Neural progenitor cell (in vitro differentiated cells): ENCODE measurements at places on chromosomes 3 and 15. TPM values are rescaled to one million over a fixed set of nuclear protein-coding genes. Genes with fewer than 3 reads are reported as not detected.

DNA sequence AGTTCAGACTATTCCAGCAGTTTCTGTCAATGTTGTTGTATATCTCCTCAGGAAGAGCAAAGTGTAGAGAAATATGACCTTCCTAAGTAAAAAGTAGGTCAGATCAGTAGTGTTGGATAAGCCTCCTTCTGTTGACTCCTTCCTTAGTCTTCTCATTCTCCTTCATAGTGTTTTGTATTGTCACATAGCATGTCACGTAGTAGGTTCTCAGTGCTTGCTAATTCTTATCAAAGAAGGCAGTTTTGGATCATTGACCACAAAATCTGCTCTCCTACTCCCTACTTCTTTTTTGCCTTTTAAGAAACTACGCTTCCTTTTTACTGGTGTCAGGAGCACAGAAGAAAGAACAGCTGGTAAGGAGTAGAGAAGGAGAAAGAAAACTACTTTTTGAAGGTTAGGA, 1.0 kb upstream of the MGA start:
- H3K4me1 ChIP-seq = peaks cover 7% of the 10 kb centered on the region
- no peaks in the 10 kb centered on the region for H3K36me3 ChIP-seq
- H3K4me3 ChIP-seq = peak overlapping the region; percentile 59
- H3K27ac ChIP-seq = no peak overlapping the region
- H3K27me3 ChIP-seq = peaks cover 29% of the 10 kb centered on the region
- DNase-seq = no peak

The ZNF860 gene
- total RNA-seq = 0.22 and 0.43 TPM in 2 replicates

- no peak overlapping the region for H3K27ac ChIP-seq
- H3K4me3 ChIP-seq = no peak overlapping the region
- no peak for DNase-seq
- no peaks in the 10 kb centered on the region for H3K4me1 ChIP-seq
- no peaks in the 10 kb centered on the region for H3K36me3 ChIP-seq
- no peaks in the 10 kb centered on the region for H3K27me3 ChIP-seq
Measured at GRCh38 chr3:33237439-33237838, 18.8 kb upstream of the SUSD5 start.

The CTXN2 gene
- 0.03 and 0.60 TPM in 2 replicates for total RNA-seq

- H3K27me3 ChIP-seq = peaks cover 14% of the 10 kb centered on the region
- no peak for DNase-seq
- H3K36me3 ChIP-seq = no peaks in the 10 kb centered on the region
- no peak overlapping the region for H3K27ac ChIP-seq
- no peak overlapping the region for H3K4me3 ChIP-seq
Measured at GRCh38 chr3:111668326-111668725, 73.2 kb upstream of the ZBED2 start.

DNA sequence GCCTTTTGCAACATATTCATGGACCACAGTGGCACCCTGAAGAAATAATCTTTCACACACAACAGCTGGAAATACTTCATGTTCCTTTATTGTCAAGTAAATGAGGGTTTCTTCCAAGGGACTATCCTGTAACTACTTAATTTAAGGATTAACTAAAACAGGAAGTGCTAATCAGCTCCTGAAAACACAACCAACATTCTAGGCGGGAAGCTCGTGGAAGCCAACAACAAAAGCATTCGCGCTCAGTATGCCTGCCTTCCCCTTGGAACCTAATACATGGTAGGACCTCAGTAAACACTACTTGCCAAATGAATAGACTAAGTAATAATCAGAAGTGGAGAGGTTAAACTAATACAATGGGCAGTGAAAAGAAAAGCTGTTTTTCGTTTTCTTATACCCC, 300.9 kb downstream of the RORA start:
- no peak overlapping the region for H3K4me3 ChIP-seq
- peaks cover 38% of the 10 kb centered on the region for H3K27me3 ChIP-seq
- no peaks in the 10 kb centered on the region for H3K36me3 ChIP-seq
- H3K4me1 ChIP-seq = peaks cover 21% of the 10 kb centered on the region
- H3K27ac ChIP-seq = no peak overlapping the region

The DYNLT2B gene
- total RNA-seq = 29.9 and 44.8 TPM in 2 replicates

GRCh38 chr3:158430968-158431367, 140.0 kb upstream of the MLF1 start:
- DNase-seq = no peak
- no peaks in the 10 kb centered on the region for H3K4me1 ChIP-seq
- H3K27me3 ChIP-seq = no peaks in the 10 kb centered on the region

DNA sequence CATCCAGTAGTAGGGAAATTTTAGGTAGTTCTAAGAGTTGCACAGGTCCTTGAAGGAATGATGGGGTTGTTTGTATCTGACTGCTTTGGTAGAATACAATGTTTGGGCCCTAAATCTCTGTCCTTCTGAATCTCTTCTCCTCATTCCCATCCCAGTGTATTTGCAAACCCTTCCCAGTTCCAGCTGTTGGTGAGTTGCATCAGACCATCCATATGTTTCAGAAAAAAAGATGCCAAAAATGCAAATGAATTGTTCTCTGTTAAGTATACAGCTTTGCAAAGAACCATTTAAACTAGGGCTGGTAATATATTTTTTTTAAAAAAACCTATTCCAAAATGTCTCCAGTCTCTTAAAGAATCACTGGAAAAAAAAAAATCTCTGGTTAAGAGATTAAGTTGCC, 250.8 kb upstream of the FEZF2 start:
- H3K27ac ChIP-seq = no peak overlapping the region
- no peaks in the 10 kb centered on the region for H3K36me3 ChIP-seq
- DNase-seq = no peak

The ZDHHC3 gene
- total RNA-seq = 41.2 and 65.8 TPM in 2 replicates

- H3K27me3 ChIP-seq = no peaks in the 10 kb centered on the region
- peak; percentile 26 for DNase-seq
- H3K4me1 ChIP-seq = peaks cover 25% of the 10 kb centered on the region
- H3K27ac ChIP-seq = no peak overlapping the region
Measured at GRCh38 chr15:88621789-88622604, 857 bp downstream of the AEN start.

DNA sequence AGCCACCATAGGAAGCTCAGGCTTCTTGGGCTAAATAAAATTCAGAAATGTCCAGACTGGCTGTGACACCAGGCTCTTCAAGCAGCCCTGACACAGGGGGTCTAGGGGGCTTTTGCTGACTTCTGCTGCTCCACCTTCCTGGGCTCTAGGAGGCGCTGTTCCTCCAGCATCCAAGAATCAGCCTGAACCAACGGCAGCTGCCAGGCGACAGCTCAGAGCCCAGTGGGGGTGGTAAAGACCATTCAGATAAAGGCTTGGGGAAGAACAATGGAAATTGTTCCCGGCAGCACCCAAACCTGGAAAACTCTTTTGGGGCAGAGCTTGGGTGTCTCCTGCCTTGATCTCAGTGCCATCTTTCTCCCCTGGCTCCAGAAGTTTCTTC, 21.6 kb upstream of the PSTPIP1 start:
- peak; percentile 89 for DNase-seq
- no peaks in the 10 kb centered on the region for H3K27me3 ChIP-seq
- H3K36me3 ChIP-seq = no peaks in the 10 kb centered on the region
- no peak overlapping the region for H3K4me3 ChIP-seq

- H3K27me3 ChIP-seq = peaks cover 23% of the 10 kb centered on the region
- H3K27ac ChIP-seq = no peak overlapping the region
- no peak overlapping the region for H3K4me3 ChIP-seq
- H3K4me1 ChIP-seq = no peaks in the 10 kb centered on the region
- no peaks in the 10 kb centered on the region for H3K36me3 ChIP-seq
Measured at GRCh38 chr15:52114261-52115055, 1.9 kb upstream of the BCL2L10 start.

- no peak overlapping the region for H3K4me3 ChIP-seq
- H3K27me3 ChIP-seq = no peaks in the 10 kb centered on the region
- H3K36me3 ChIP-seq = no peaks in the 10 kb centered on the region
- H3K4me1 ChIP-seq = no peaks in the 10 kb centered on the region
Measured at GRCh38 chr3:145882436-145882835, 278.5 kb downstream of the PLOD2 start.

DNA sequence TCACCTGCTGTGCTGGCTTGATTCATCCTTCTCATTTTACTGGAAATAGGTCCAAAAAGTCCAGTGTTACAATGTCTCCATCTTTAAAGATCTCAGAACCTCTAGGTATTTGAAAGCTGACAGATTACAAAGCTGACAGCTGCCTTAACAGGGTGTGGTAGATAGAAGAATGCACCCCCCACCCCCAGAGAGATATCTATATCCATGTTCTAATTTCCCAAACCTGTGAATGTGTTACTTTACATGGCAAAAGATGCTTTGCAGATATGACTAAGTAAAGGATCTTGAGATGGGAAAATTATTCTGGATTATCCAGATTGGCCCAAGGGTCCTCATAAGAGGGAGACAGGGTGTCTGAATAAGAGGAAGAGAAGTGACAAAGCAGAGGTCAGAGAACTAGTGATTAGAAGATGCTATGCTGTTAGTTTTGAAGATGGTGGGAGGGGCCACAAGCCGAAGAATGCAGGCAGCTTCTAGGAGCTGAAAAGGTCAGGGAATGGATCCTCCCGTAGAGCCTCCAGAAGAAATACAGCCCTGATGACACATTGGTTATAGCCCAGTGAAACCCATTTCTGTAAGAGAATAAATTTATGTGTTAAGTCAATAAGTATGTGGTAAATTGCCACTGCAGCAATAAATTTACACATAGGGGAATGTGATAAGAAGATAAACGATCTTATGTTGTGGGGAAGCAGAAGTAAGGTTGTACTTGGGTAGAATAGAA, 21.5 kb upstream of the FSTL1 start:
- H3K4me3 ChIP-seq = no peak overlapping the region
- peaks cover 18% of the 10 kb centered on the region for H3K4me1 ChIP-seq
- no peaks in the 10 kb centered on the region for H3K27me3 ChIP-seq
- H3K36me3 ChIP-seq = no peaks in the 10 kb centered on the region

The SPRED1 gene
- total RNA-seq = 32.3 and 49.3 TPM in 2 replicates

The NAALADL2 gene
- 7.3 and 11.5 TPM in 2 replicates for total RNA-seq

GRCh38 chr3:78762121-78762520, 1005.7 kb downstream of the ROBO1 start:
- no peaks in the 10 kb centered on the region for H3K27me3 ChIP-seq
- H3K4me3 ChIP-seq = no peak overlapping the region
- no peak for DNase-seq
- peaks cover 7% of the 10 kb centered on the region for H3K4me1 ChIP-seq
- no peak overlapping the region for H3K27ac ChIP-seq
- H3K36me3 ChIP-seq = no peaks in the 10 kb centered on the region

GRCh38 chr3:47225310-47225906, 57.2 kb downstream of the KIF9 start:
- H3K27ac ChIP-seq = no peak overlapping the region
- no peak for DNase-seq
- H3K36me3 ChIP-seq = no peaks in the 10 kb centered on the region
- H3K4me3 ChIP-seq = no peak overlapping the region
- no peaks in the 10 kb centered on the region for H3K27me3 ChIP-seq

The ROPN1 gene
- total RNA-seq = not detected in 2 replicates

DNA sequence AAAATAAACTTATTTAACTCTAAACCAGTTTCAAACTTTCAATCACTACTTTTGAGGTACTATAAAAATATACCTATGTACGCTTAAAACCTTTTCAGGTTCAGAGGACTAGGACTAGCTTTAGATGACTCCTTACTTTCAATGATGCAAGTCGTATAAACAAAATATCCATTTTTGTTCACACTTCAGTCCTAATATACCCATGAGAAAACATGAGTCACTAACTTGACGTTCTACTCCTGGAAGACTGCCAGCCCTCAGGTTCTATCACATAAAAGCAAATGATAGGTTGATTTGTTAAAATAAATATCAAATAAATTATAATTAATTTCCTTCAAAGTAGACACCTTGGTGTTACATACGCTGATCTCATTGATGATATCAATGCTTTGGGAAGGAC, 10.6 kb upstream of the P3H2 start:
- DNase-seq = no peak
- no peaks in the 10 kb centered on the region for H3K27me3 ChIP-seq
- no peak overlapping the region for H3K4me3 ChIP-seq
- peaks cover 10% of the 10 kb centered on the region for H3K4me1 ChIP-seq
- no peaks in the 10 kb centered on the region for H3K36me3 ChIP-seq

GRCh38 chr15:37981775-37982174, 47.3 kb downstream of the TMCO5A start:
- H3K27me3 ChIP-seq = no peaks in the 10 kb centered on the region
- H3K4me1 ChIP-seq = no peaks in the 10 kb centered on the region
- peak; percentile 30 for DNase-seq
- H3K27ac ChIP-seq = no peak overlapping the region
- H3K4me3 ChIP-seq = no peak overlapping the region

The EOGT gene
- total RNA-seq = 0.96 and 2.5 TPM in 2 replicates

DNA sequence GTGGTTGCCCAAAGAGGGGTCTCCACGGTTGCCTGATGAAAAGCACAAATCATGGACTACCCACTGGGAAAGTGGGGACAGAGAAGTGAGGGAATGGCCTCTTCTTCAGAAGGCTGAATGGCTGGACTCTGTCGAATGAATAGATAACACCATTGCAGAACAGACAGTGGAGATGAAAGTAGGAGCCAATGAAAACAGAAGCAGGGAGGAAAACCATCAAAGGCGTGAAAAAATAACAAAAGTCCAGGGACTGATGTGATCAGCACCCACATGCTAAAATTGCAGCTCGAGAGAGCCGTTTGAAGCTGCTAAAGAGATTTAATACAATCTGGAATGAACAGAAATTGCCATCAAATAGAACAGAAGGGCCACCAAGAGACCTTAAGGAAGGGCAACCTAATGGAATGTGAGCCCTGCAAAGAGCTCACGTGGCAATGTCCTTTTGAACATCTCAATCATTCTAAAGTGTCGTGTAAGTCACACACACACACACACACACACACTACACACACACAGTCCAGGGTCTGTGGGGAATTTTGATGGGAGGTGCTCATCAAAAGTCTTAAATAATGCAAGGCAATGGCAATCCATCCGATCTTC, 130.9 kb upstream of the ICE2 start:
- peaks cover 14% of the 10 kb centered on the region for H3K4me1 ChIP-seq
- H3K36me3 ChIP-seq = no peaks in the 10 kb centered on the region
- no peak for DNase-seq
- no peaks in the 10 kb centered on the region for H3K27me3 ChIP-seq
- H3K27ac ChIP-seq = no peak overlapping the region

The ALPK3 gene
- total RNA-seq = 5.4 and 9.5 TPM in 2 replicates

The TEX55 gene
- not detected in 2 replicates for total RNA-seq

DNA sequence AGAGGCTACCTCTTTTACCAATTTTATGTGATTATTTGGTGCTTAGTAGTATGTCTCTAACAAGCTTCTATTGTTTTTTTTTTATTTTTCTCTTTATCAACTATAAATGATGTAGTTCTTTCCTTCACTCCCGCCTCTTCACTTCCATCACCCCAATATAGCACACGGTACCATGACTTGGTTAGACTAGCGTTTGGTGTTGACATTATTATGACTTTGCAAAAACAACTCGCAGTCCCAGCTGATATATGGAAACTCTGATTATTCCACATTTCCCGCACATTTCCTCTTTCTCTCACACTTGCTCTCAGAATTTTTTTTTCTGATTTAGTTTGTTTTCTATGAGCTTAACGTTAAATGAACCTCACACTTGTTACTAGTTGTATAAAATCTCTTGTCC, 162.2 kb downstream of the GREM1 start:
- H3K27ac ChIP-seq = no peak overlapping the region
- no peak for DNase-seq
- H3K36me3 ChIP-seq = no peaks in the 10 kb centered on the region
- no peaks in the 10 kb centered on the region for H3K27me3 ChIP-seq
